SIG-M5 (cell line): ENCODE measurements at places on chromosomes 12 and 14.

DNA sequence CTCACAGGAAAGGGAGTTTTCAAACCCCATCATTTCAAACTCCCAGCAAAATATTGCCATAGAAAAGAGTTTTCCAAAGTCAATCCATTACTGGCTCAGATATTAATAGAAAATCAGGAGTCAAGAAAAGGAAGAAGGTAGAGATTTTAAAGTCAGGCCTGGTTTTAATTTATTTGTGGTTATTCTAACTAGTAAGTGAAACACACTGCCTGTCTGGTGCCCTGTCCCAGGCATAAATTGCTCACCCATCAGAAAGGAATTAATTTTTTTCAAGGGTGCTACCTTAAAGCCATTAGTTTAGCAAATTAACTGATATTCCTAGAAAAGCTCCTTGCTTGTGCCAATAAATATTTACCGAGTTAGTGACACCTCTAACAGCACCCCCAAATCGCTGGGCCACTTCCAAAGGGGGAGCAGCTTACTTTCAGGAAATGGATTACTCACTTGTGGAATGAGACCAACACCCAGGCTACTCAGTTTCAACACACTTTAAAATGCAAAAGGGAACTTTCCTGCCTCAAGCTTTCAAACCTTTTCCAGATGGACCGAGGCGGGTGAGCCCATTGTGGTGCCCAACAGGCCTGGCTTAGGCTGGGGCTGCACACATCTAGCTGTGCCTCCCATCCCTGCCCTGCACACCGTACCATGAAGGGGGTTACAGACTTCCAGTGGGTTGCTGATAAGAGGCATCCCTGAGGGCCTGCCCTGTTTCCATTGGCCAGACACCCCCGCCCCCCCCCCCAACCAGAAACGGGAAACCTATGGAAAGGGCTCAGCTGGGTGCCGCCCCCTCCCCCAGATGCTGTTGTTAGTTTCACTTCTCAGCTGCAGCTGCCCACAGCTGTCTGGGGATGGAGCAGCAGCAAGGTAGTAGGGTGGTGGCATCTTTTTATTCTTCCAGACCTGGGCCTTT, 117.2 kb downstream of the SAMD4A start:
- DNase-seq, result no peak

GRCh38 chr12:49348781-49349180, 2.1 kb downstream of the DNAJC22 start:
- DNase-seq, result no peak

GRCh38 chr14:35959835-35960234, 133.7 kb downstream of the BRMS1L start:
- DNase-seq, result no peak

- no peak for DNase-seq
Measured at GRCh38 chr14:42374332-42374731, 767.7 kb downstream of the LRFN5 start.

GRCh38 chr14:39991041-39991440, 558.8 kb upstream of the FBXO33 start:
- no peak for DNase-seq

DNA sequence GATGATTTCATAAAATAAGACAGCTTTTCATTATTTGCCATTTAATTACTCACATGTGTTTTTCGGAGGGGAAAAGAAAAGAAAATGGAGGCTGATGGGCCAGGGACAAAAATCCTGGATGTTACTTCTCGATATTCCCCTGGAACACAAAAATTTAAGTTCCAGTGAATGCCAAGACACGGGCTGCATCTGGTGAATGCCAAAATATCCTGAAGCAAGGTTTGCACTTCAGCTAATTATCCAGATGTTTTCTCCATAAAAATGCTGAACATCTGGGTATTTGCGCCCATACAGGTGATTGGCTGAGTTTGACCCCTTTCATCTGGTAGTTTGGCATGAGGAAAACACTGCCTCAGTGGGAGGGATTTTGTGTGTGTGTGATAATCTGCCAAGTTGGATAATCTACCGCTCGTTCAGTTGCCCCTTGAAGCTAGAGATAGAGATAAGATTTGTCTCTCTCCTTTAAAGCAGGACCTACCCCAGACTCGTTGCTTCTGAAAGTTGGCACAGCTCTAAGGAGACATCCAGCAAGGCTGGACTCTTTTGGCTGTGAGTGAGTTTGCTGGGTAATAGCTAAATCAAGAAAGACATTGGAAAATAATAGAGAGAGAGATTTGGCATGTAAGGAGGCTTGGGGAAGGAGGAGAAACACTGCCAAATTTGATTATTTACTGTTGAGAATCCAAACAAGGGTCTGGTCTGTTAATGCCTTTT, 390.0 kb downstream of the EGLN3 start:
- no peak for DNase-seq

DNA sequence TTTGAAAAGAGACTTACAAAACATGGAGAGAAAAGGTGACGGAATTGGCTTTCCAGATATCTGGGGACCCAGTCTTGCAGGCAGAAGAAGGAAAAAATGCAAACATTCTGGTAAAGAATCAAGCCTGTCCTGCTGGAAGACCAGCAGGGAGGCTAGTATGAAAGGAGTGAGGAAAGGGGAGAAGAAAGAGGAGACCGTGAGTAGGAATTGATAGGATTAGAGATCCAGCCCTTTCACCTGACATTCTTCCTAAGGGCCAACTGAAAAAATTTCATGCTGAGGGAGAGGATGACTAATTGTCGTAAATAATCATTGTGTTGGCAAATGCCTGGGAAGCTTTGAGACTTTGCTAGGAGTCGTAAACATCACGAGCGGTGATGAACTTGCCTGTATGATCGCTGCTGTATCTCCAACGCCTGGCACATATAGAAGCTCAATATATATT, 12.1 kb downstream of the BHLHE41 start:
- DNase-seq, result no peak

DNA sequence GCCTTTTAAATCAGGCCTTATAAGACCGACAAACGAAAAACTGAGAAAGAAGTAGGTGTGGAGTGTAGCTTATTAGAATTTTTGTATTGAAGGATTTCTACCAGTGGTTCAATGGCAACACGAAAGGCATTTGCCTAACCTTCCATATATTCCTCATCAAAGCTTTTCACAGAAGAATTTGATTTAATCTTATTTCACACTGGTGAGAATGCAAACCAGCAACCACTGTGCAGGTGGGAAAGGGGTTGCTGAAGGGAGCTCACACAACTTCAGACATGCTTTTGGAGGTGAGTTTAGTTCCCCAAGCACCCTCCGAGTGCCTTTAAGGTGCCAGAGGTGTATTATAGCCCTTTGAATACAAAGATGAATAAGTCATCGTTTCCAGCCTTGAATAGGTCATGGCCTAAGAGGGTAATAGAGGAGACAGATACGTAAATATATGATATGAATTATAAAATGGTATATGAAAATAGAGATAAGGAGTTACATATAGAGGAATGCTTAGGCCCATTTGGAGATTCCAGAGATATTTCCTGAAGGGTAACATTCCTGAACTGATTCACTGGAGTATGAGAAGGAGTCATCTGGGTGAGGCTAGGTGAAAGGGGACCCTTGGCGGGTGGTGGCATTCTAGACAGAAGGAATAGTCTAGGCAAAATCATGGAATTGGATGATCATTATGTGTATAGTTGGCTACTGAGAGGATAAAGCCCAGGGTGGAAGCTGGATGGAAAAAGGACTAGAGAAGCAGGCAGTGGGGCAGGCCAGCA, 6.4 kb downstream of the ERP27 start:
- no peak for DNase-seq

DNA sequence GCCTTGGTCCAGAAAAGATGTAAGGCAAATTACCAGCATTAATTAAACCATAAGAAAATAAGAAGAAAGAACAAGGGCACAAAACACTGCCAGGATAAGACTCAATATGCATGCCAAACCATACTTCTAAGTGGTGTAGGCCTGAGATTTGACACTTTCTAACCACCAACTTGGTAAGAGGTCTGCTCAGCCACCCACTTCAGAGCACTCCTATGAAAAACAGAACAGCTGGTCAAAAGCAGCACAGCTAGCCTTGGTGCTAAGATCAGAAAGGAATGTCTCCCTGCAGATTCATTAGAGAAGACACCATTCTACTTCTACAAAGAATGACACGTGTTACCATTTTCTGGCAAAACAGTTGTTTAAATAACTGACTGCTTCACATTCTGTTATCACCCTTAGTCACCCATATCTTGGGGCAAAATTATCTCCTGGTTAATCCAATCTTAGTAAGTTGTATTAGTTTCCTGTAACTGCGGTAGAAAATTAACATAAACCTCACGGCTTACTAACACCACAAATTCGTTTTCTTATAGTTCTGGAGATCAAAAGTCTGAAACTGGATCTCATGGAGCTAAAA, 13.2 kb downstream of the RPS6KA5 start:
- no peak for DNase-seq

DNA sequence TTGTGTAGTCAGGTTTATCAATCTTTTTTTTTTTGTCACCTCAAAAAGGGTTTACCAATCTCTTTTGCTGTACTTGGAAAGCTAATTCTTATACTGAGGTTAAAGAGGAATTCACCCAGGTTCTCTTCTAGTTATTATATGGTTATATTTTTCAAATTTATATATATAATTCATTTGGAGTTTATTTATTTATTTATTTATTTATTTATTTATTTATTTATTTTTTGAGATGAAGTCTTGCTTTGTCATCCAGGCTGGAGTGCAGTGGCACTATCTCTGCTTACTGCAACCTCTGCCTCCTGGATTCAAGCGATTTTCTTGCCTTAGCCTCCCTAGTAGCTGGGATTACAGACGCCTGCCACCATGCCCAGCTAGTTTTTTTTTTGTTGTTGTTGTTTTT, 73.8 kb downstream of the GPR135 start:
- DNase-seq, result no peak

GRCh38 chr14:36555998-36556743, 26.2 kb downstream of the NKX2-8 start:
- DNase-seq, result no peak

DNA sequence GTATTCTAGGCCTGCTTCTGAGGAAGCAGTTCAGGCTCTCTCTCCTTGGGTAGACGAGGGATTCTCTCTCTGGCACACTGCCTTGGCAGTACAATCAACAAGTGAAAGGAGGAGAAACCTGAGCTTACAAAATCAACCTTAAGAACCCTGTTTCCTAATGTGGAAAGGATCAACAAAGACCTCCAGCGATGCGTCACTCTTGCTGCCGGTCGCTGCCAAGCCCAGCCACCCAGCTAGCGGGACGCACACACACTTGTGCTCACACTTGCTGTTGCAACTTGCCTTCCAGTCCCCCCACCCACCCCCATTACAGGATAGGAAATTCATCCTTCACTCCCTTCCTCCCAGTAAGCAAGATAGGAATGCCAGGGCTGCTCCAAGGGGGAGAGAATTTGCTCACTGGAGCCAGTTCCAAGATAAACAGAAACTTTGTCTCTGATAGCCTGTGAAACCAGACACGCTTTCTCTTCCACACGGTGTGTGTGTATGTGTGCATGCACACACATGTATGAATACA, 144.3 kb downstream of the BCL11B start:
- DNase-seq, result no peak

GRCh38 chr14:100644784-100645183, 57.6 kb upstream of the BEGAIN start:
- DNase-seq, result no peak

DNA sequence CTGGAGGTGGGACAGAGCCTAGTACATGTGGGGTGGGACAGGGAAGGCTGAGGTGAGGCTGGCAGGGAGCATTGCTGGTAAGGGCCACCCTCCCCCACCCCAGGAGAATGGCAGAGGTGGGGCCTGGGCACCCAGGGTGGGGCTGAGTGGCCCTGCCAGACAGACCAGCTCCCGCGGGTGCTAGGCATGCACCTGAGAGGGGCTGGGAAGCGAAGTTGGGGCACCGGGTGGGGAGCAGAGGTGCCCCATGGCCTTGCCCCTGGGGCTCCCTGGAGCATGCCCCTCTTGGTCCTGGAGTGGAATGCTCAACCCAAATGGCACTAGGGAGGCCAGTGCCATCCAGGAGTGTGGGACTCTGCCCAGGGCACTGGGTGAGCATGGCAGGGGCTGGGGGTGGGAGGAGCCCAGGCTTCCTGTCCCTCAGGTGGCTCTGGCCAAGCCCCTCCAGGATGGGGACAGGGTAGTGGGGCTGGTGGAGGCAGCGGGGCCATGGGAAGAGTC, 1.3 kb downstream of the TNFAIP2 start:
- DNase-seq, result no peak

- no peak for DNase-seq
Measured at GRCh38 chr12:49331380-49332222, 5.4 kb downstream of the C1QL4 start.

GRCh38 chr14:71703477-71703876, 228.8 kb upstream of the RGS6 start:
- no peak for DNase-seq

- no peak for DNase-seq
Measured at GRCh38 chr12:52884526-52885293, 20.2 kb downstream of the KRT8 start.

- DNase-seq, result no peak
Measured at GRCh38 chr12:108825201-108825950, 32.0 kb downstream of the SSH1 start.
